Hematopoietic multipotent progenitor cell treated with erythropoietin and hydrocortisone succinate and interleukin-3 and kit ligand, for 4 days (in vitro differentiated cells): ENCODE measurements at places on chromosomes 7 and 10.

DNA sequence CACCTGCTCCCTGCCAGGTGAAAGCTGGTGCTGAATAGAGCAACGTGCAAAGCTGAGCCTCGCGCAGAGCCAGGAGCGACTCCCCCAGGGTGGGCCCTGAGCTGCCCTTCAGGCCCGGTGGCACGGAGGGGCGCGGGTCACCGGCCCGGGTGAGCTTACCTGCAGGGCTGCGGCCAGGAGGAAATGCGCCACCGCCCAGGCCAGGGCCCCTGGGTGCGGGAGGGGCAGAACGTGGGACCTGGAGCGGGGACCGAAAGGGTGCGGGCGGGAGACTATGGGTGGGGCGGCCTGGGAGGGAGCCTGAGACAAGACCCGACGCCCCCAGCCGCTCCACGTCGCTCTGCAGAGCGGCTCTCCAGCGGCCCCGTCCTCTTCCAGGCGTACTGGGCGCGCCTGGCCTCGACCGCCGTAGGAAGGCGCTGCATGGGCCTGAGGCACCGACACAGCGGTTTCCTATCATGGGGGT is 122.1 kb downstream of the BTAF1 start:
- no peak for DNase-seq

DNA sequence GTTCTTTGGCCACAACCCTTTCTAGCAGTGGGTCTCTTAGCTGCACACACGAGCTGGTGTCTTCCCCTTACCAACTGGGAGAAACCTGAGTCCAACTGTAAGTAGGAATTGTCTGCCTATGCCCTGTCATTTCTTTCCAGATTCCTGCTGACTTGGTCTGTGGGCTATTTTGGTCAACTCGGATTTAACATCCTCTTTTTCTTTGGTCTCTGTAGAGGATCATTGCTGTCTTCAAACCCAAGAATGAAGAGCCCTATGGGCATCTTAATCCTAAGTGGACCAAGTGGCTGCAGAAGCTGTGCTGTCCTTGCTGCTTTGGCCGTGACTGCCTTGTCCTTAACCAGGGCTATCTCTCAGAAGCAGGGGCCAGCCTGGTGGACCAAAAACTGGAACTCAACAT is 10.3 kb downstream of the PI4K2A start:
- DNase-seq: no peak

- no peak for DNase-seq
Measured at GRCh38 chr7:155470686-155471638, 13.0 kb downstream of the EN2 start.

- DNase-seq: no peak
Measured at GRCh38 chr10:21314906-21315644, 210.4 kb downstream of the SKIDA1 start.

GRCh38 chr10:94428766-94429707 is 26.7 kb downstream of the TBC1D12 start:
- DNase-seq: no peak

DNA sequence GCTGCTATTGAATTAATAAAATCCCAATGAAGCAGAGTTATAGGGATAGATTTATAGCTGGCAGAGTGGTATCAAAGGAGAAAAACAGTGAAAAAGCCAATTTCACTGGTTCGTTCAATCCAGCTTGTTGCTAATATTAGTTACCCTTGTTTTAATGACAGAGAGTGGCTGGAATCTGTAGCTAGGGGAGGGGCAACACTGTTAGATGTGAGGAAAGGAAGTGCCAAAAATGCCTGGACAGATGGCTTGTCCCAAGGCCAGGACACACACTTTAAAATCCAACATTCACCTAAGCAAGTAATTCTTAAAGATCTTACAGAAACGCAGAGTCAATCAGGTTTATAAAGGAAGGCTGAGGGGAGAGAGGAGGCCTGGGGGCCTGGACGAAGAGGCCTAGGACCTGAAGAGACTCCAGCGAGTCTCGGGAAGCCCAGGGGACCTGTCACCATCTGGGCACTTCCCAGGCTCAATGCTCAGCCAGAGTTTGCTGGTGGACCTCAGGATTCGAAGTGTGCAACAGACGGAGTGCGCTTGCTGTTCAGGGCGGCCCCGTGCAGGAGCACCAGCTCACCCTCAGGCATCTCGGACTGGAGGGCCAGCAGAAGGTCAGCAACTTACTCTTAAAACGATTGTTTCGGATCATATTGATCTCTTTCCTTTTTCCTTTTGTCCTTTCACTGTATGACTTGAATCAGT is 36.7 kb downstream of the TMEM248 start:
- no peak for DNase-seq

DNA sequence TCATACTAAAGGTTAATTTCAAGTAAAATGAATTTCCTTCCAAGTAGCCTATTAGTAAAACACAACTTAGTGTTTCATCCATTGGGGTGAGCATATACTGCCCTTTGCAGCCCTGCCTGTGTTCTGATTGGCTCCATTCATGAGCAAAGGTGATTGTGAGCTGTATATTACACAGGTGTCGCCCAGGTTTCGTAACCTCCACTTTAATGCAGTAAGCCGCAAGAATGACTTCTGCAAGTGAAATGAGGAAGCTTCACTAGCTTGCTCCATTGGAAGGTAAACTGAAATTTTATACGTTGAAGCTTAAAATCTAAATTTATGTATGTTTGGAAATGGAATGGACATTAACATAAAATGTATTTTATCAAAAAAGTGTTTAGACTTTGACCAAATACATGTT is 24.4 kb downstream of the MTURN start:
- peak; percentile 68 for DNase-seq

DNA sequence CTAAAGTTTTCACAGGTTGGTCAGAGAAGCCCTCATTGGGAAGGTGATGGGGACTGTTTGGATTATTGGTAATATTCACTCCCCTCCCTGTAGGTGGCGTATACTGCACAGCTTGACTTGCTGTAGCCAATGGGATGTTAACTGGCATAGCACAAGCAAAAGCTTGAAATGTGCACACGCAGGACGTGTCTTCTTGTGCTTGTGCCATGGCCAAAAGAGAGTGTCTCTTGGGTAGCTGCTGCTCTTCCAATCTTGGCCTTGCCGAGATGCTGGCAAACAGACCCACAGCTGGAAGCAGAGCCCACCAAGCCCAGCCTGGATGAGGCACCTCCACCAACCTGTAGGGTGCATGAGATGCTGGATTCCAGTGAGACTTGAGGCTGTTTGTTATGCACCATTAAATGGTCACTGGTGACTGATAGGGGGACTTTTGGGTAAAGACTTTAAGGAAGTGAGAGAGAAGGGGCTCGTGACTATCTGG is 266.0 kb downstream of the GRID1 start:
- DNase-seq: peak; percentile 65

- DNase-seq: peak; percentile 84
Measured at GRCh38 chr10:72511459-72511858, 114.4 kb downstream of the MICU1 start.

DNA sequence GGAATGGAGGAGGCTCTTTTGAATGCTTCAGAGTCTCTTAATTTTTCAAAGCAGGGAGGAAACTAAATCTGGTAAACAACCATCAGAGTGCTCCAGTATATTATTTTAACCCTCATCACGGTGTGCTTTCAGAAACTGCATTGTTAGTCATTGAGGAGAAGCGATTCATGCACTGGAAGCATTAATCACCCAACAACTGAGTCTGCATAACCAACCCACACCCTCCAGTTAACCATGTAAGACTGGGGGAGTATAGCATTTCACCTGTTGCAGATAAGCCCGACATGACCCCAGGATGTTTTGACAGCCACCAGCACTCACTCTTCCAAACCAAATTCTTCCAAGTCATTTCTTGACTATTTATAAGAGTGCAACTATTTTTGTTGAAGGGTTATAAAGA is 257.6 kb downstream of the GATA3 start:
- DNase-seq: no peak

- DNase-seq: no peak
Measured at GRCh38 chr7:127789031-127789430, 137.0 kb downstream of the SND1 start.

- peak; percentile 68 for DNase-seq
Measured at GRCh38 chr7:99579956-99580777, 17.9 kb upstream of the TMEM225B start.

DNA sequence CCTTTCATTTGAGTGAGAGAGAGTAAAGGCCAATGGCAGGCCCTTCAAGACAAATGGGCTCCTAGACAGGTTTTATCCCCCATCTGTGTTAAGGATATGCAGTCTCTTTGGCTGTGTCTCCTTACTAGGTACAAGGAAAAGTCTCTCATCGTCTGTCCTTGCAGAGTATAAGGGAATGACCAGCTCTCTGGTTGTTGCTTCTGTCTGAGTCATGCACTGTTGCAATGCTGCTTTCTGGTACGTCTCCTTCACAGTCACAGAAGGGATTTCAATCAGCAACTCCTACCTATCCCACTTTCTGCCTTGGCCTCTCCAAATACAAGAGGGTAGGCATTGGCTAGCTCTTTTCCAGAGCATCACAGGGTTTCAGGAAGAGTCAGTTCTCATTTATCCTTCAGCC is 48.1 kb downstream of the CTTNBP2 start:
- no peak for DNase-seq

- DNase-seq: no peak
Measured at GRCh38 chr7:102006695-102007094, 189.3 kb downstream of the CUX1 start.

DNA sequence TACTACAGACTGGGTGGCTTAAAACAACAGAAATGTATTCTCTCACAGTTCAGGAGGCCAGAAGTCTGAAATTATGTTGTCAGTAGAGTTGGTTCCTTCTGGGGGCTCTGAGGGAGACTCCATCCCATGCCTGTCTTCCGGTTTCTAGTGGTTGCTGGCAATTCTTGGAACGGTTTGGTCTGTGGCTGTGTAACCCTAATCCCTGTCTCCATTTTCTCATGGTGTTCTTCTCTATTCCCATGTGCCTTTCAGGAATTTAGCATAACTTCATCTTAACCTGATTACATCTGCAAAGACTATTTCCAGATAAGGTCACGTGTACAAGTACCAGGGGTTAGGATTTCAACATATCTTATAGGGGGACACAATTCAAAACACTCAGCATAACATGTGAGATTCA is 73.2 kb downstream of the FAM241B start:
- DNase-seq: no peak

GRCh38 chr10:436911-437665 is 252.4 kb downstream of the DIP2C start:
- no peak for DNase-seq

- no peak for DNase-seq
Measured at GRCh38 chr7:114504586-114504985, 90.0 kb downstream of the FOXP2 start.

- DNase-seq: no peak
Measured at GRCh38 chr10:34869135-34869836, 54.2 kb upstream of the PARD3 start.

DNA sequence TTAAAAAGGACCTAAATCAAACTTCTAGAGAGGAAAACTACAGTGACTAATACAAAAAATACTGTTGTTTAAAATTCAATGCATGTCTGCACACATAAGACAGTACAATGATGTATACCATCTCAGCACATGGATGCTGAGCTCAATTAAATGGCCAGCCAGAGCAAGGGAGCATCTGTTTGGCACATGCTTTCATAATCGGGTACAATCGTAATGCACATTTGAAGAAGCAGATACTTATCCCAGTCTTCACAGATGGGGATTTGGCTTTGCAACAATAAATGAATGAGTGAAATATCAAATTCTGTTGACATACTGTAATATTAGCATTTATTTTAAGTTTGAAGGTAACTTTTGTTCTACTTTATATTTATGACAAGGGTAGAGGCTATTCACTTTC is 187.8 kb downstream of the CRPPA start:
- no peak for DNase-seq

DNA sequence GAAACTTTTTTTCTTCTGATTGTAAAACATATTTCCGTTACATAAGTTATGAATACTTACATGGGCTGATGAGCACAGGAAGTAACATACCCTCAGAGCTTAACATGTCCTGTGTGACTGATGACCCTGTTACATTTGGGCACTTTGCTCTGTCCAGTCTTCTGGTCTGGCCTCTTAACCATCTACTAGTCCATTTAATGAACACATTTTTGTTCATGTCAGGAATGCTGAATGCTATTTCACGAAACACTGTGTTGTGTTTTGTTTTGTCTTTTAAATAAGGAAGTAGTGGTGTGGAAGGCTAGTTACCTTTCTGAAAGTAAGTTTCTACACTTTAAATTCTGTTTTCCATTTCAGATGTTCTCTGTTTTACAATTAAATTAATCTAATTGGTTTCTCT is 77.7 kb downstream of the RBM33 start:
- DNase-seq: no peak

DNA sequence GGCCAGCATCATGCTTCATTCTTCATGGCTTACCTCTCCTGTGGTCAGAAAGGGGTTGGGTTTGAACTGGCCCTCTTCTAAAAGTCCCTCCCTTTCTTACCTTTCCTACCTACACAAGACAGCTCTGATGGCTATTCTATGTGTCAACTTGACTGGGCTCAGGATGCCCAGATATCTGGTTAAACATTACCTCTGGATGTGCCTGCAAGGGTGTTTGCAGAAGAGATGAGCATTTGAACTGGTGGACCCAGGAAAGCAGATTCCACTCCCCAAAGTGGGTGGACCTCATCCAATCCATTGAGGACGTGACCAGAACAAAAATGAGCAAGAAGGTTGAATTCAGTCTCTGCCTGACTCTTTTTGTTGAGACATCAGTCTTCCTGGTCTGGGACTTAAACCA is 79.0 kb upstream of the TCF7L2 start:
- DNase-seq: no peak

DNA sequence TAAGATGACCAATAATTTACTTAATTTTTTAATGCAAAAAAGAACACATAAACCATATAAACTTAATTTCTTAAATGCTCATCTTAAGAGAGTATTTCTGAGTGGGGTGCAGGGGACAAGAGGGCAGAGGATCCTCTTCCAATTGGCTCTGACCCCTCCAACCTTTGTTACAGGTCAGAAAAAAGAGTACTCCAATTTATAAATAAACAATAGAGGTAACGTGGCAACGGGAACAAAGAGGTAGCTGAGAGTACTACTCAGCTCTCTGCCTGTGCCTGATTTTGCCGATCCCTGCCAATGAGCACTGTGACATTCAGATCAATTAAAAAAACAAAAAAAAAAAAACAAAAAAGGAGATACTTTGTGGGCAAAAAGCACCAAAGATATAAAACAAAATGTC is 307.9 kb downstream of the PARD3 start:
- no peak for DNase-seq

- DNase-seq: no peak
Measured at GRCh38 chr10:75880031-75880775, 448.8 kb downstream of the LRMDA start.

GRCh38 chr7:148563583-148564274 is 26.8 kb upstream of the C7orf33 start:
- no peak for DNase-seq

GRCh38 chr10:68121020-68121743 is 11.9 kb downstream of the MYPN start:
- no peak for DNase-seq

GRCh38 chr7:36711256-36711655 is 13.0 kb downstream of the AOAH start:
- no peak for DNase-seq

DNA sequence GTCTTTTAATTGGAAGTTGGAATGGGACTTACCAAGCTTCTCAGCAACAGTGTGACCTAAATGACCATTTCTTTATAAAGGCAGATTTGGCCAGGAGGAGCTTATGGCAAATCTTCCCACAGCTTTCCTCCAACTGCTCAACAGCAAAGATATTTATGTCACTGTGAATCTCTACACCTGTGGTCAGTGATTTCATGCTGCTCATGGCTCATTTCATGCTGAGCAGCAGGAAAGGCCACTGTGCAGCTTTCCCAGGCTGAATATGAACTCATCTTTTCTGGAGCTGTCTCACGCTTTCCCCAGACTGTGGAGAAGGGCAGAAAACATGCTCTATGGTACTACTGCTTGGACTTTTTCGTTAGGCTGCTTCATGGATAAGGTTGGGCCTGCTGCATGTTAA is 29.8 kb downstream of the CALCR start:
- no peak for DNase-seq
